CD4-positive, alpha-beta T cell treated with Interleukin-15 for 1 hour (primary cell): ENCODE measurements at places on chromosomes 5 and 9.

- no peak for DNase-seq
These were observed at the start of gene PCDH1 for GRCh38 chr5:141878186-141878710. TSS of gene PCDH1 (minus strand) at chr5:141878410. CDS start at chr5:141878262, 148 bp downstream.

DNA sequence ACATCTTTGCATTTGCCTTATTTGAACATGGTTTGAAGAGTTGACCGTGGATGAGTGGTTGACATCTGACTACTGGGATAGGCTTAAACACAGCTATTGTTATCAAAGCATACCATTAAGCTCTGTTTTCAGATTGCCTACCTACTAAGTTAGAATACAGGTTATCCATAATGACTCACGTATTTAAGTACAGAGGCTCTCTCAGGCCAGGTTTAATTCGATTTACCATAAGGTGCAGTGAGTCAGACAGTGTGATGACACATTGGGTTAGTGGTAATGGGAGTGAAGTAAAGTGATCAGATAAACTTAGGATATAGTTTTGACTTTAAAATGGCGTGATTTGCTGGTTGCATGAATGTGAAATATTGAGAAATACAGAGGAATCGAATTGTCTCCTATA is 732.0 kb upstream of the CTNND2 start:
- no peak for DNase-seq

- no peak for DNase-seq
These were observed 612 bp upstream of the ATG10 start for GRCh38 chr5:81971111-81971711.

GRCh38 chr5:112885001-112885400 is 23.9 kb downstream of the SRP19 start:
- DNase-seq: no peak

DNA sequence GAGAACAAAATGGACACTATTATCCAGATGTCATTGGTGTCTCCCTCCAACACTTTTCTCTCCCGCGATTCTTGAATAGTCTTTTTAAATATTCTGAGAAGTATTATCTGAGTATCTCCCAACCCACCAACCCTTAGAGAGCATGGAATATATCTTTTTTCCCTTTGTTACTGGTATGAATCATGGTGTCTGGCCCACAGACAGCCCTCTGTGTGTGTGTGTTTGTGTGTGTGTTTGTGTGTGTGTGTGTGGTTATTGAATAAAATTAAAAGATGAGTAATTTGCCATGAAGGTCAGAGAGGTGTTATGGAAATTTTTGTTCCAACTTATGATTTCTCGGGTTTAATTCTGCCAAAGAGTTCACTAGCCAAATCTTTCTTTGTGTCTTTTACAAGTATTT is 47.7 kb downstream of the CAMK4 start:
- DNase-seq: no peak

- DNase-seq: no peak
These were observed 373.6 kb downstream of the ADGRV1 start for GRCh38 chr5:90932052-90932699.

DNA sequence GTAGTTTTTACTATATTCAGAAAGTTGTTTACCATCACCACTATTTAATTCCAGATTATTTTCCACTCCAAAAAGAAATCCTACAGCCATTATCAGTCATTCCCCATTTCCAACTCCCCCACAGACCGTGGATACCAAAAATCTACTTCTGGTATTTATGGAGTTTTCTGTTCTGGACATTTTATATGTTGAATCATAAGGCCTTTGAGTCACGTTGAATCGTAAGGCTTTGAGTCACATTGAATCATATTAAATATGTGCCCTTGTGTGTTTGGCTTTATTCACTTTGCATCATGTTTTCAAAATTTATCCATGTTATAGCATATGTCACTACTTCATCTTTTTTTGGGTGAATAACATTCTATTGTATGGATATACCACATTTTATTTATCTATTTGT is 454.1 kb upstream of the NUDT12 start:
- DNase-seq: no peak

DNA sequence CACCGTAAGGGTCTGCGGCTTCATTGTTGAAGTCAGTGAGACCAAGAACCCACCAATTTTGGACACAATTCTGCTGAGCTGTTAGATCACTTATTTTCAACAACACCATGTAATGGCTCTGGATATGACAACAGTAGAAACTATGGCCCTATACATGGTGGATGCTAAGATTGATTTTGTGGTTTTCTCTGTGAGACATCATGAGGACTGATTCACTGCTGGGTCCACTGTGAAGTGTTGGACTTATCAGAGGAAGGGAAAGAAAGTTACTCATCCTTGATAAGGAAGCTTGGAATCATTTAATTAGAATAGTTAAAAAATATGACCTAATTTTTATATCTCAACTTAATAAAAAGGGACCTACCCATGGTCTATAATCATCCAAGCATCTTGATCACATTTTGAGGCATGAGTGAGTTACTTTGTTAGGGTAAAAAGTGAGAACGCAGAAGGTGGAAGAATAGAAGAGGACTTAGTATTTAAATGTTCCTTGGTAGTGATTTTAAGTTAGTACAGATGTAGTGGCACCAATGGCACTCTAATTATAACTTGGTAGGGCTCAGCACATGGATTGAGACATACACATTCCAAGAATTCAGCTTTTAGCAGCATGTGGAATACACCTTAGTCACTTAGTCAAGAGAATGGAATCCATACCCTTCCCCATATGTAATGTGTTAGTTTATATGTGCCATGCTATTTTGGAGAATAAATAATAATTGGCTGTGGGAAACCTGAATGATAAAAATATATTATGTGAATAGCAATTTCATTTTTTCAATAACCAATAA is 123.5 kb upstream of the CD180 start:
- DNase-seq: no peak

- DNase-seq: no peak
These were observed 20.1 kb upstream of the FCN2 start for GRCh38 chr9:134860510-134860909.

DNA sequence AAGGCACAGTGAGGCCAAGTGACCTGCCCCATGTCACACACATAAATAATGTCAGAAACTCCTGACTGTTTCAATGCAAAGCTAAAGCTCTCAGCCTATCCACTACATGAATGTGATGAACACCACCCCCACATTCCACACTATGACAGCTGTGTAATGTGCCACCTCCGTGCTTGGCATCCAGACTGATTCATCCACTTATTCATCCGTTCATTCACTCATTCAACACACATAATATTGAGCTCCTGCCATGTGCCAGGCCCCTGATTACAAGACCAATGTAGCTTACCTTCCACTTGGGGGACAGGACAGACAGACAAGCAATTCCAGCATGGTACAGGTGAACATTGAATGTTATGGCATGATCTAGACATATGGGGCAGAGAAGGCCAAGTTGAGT is 46.2 kb upstream of the FABP6 start:
- no peak for DNase-seq
